ENCODE measurements at places on chromosomes 3 and 15.
A peak's percentile ranks its signal among the peaks of the same experiment; 100 is the strongest.

DNA sequence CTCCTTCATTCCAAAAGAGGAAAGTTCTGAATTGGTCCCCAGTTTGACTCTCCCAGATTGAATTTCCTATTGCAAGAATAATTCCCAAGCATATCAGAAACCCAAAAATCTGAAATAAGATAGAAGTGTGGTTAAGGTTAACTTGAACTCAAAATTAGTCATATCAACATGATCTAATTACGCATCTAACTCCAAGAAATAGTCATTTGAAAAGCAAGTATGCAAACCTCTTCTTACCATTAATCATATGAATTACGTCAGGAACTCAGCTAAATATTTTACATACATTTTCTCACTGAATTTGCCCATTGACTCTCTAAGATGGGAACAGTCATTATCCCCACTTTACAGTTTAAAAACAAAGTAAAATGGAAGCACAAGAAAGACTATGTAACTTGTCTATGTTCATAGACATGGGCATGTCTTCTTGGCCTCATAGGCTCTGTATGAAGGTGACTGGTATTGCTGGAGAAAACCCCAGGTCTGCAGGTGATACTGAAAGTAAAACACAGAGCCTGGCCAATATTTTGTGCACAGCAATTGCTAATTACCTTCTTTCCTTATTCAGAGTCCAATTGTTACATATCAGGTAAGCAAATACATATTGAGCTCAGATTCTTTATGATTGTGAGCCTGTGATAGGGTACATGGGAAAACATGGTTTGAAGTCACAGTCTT is 139.2 kb downstream of the ATP8B4 start:
- no peak for DNase-seq

GRCh38 chr3:146739203-146739671 is 134.1 kb upstream of the PLSCR5 start:
- DNase-seq, result no peak

DNA sequence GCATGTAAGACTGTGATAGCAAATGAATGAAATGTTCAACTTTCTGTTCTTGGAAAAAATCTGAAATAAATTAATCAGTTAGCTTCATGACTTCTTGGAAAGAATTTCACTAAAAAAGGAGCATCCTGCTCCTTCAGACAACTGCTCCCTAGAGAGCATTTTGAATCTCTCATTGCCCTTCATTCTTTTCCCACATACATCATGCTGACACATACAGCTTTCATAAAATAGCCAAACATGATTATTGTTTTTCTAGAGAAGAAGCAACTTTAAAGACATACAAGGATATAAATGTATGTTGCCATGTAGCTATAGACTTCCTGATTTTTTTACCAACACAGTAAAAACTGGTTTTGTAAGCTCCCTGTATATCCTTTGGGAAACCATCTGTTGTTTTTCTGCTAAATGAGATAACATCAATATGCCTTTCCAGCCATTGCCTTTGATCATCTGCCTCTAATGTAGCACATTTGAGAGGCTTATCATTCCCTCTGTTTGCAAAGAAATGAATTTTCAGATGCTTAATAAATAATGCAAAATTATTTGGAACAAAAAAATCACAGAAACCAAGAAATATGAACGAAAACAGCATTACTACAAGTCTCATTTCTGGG is 248.2 kb upstream of the GPR149 start:
- DNase-seq, result no peak

DNA sequence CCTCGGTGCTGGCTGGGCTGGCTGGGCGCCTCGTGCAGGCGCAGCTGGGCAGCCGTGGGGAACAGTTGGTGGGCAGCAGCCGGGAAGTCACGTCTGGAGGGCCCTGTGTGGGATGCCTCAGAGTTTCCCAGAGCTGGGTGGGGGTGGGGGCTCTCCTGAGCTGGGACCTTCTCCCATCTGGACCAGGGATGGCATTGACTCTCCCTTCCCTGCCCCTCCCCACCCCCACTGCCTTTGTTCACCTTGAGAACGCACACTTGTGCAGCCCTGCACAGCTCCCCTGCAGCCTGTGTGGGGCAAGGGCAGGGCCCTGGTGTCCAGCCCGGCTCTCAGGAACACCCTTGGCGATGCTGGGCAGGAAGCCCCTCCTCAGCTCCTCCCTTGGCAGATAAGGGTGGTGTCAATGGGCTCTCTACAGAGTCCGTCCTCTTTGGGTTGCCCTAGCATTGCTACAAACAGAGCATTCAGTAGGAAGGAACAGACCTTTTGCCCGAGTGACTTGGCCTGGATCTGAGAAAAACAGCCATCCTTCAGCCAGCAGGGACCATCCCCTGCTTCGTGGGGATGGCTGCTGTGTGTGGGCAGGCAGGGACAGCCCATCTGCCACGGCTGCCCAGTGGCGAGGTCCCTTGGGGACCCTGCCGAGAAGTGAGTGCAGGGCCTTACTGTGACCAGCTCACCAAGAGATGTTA is 25.5 kb upstream of the KLF13 start:
- no peak for DNase-seq

DNA sequence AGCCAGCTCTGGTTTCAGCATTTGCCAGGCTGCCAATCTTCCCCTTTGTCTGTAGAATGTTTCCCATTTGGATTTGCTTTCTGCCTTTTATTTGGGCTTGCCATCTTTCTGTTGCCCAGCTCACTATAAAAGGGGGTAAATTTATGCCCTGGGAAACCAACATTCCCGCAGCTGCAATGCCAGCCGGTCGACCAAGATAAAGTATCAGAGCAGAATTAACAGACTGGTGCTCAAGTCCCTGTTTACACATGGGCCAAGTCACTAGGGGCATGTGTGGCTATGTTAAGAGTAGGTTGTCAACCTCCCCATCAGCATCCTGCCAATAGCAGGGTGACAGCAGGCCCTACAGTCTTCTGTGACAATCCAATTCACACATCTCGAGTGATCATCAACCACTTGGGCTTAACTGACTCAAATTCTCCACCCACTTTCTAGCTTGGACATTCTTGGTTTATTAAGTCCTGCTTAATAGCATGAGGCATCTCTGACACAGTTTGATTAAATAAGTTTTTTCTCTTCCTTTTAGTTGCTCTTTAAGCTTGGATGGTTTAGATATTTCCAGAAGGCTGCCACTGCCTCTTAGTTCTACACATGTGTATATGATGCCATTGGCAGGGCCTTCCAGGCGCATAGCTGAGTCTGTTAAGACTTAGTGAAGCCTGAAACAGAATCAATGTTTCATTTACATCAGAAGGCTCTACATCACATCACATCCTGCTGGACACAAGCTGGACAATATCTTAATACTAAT is 24.1 kb upstream of the VEPH1 start:
- no peak for DNase-seq

GRCh38 chr3:72601060-72601459 is 247.2 kb downstream of the SHQ1 start:
- no peak for DNase-seq

DNA sequence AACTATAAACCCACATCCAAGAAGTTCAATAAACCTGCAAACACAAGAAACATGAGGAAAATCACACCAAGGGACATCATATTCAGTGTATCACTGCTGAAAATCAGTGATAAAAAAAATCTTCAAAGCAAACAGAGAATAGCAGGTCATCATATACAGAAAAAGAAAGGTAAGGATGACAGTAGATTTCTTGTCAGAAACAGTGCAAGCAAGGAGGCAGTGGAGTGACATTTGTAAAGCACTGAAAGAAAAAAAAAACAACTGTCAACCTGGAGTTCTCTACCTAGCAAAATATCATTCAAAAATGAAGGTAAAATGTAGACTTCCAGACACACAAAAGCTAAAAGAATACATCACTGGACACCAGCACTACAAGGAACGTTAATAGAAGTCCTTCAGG is 71.5 kb downstream of the TRPC1 start:
- DNase-seq, result no peak

- DNase-seq, result no peak
Measured at GRCh38 chr15:45993072-45993471, 358.2 kb downstream of the SQOR start.

- DNase-seq, result no peak
Measured at GRCh38 chr3:174720717-174721116, 138.4 kb upstream of the NAALADL2 start.

DNA sequence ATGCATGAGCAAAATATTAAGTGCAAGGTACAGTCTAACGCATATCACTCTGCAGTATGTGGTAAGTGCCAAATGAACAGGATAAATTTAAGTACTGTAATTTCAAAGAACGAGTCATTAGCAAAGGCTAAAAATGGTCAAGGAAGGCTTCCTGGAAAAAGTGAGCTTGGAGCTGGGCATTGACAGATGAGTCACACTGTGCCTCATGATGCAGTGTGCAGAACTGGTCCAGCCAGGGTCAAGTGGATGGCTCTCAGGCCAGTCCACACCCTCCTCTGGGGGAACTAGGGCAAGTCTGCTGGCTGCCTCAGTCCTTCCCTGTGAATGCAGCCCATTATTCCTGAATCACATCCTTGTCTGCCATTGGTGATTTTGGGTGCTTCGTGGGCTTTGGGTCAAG is 76.3 kb downstream of the CACNA1D start:
- DNase-seq, result no peak

DNA sequence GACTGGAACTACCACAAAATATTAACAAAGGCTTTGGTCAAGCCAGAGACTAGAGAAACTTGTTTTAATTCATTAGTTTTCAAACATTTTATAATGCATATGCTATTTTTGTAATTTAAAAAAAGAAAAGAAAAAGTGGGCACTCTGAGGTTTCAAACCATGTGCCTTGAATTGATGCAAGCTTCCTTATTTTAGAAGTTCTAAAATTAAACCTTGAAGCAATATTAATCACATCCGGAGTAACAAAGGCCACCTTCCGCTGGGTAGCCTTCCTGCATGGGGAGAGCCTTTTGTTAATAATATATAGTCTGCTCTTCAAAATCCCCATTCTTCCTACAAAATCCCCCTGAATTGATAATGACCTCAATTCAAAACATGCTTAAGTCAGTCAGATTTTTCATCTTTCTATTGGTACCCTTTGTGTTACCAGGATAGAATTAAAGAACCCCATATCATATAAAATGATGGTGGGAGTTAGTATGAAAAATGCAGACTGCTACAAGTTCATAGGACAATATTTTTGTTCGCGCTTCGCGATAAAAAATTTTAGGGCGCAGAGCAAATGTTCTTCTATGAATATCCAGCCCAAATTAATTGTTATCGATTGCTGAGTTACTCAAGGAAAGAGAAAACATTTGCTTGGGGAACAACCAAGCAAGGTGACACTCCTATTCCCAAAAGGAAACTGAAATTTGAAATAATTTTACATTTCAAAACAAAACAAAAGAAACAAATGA is 30.6 kb downstream of the LDHAL6B start:
- no peak for DNase-seq

DNA sequence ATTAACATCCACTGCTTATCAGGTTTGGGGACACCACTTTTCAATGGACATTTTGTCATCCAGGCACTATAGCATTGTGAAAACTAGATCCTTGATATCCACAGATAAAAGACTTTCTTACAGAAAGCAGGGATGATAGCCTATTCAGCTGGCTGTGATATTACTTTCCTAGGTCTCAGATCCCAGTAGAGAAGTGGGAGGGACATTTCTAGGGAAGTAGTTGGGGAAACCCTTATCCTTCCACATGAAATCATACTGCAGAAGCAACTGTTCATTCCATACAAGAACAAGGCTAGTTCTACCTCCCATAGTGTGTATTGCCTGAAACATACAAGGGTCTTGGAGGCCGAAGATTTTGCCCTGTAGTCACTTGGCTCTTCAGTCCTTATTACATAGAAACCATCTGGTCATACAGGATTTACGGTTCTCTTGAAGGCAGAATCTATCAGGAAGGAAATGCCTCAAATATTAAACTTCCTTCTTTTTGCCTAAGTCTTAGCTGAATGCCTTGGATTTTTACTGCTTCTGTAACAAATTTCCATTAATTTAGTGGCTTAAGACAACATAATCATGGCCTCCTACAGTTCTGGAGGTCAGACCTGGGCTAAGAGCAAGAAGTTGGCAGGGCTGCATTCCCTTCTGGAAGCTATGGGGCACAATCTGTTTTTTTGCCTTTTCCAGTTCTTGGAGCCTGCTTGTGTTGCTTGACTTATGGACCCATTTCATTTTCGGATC is 119.4 kb downstream of the ECT2 start:
- DNase-seq, result no peak

GRCh38 chr3:154614601-154615000 is 184.6 kb upstream of the GPR149 start:
- DNase-seq, result no peak

- DNase-seq, result no peak
Measured at GRCh38 chr3:8619548-8619947, 25.1 kb downstream of the SSUH2 start.

GRCh38 chr3:18988614-18989229 is 159.6 kb upstream of the KCNH8 start:
- no peak for DNase-seq

DNA sequence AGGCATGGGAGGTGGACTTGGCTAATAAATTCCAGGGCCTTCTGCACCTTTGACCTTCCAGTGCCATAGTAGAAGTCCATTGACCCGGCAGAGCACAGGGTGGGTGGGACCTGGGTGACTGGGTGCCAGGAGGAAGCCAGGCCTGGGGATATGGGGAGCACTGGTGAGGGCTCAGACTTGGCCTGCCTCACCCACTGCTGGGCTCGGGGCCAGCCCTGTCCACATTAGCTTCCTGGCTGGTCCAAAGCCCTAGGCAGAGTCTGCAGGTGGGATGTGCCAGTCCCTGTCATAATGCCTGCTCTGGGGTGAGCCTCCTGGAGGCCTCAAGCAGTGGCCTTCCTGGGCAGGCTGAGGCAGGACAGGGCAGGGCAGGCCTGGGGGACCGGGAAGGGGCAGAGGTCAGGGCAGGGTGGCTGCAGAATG is 38.1 kb upstream of the CHRNB4 start:
- DNase-seq, result no peak

GRCh38 chr3:123042413-123042812 is 14.8 kb upstream of the SEMA5B start:
- DNase-seq, result no peak

DNA sequence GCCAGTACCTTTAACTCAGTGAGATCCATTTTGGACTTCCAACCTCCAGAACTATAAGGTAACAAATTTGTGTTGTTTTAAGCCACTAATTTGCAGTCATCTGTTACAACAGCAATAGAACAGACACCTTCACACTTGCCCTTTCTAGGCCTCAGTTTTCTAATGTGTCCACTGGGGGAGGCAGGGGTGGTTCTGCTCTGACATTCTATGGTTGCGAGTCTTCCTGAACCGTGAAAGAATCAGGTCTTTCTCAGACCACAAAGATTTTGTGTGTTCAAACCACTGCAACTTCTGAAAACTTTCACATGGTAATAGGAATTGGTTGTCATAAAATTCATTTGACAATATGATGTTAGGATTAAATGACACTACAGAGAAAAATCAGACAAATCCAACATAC is 26.8 kb upstream of the CSTA start:
- DNase-seq, result peak; percentile 12

- peak; percentile 45 for DNase-seq
Measured at GRCh38 chr3:111539351-111540331, 2.4 kb upstream of the CD96 start.

GRCh38 chr3:16513141-16514020 is at the start of gene RFTN1:
Gene RFTN1 (minus strand): TSS chr3:16513699. CDS start chr3:16493869, 19,830 bp downstream.
- DNase-seq, result peak; percentile 52

- peak; percentile 22 for DNase-seq
Measured at GRCh38 chr15:90750186-90750585, 33.0 kb downstream of the BLM start.
